Activated T-helper 2 cell treated with anti-CD3 and anti-CD28 coated beads, Interferon-gamma antibody, Interleukin-2, Interleukin-4, amounts not matched to agents 10 μg/mL and 5 μg/mL and 100 μg/mL, durations not matched to agents 14 hours and 24 hours and 36 hours (primary cell): ENCODE measurements at places on chromosomes 11 and 22. TPM values are rescaled to one million over a fixed set of nuclear protein-coding genes. Genes with fewer than 3 reads are reported as not detected.
A peak's percentile ranks its signal among the peaks of the same experiment; 100 is the strongest.

DNA sequence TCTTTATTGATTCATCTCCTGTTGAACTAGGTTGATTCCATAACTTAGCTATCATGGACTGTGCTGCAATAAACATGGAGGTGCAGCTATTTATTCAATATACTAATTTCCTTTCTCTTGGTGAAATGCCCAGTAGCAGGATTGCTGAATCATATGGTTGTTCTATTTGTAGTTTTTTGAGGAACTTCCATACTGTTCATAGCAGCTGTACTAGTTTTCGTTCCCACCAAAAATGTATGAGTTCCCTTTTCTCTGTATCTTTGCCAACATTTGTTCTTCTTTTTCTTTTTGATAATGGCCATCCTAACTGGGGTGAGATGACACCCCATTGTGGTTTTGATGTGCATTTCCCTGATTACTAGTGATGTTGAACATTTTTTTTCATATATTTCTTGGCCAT is 87.2 kb upstream of the NAV2 start:
- no peak overlapping the region for H3K27ac ChIP-seq
- no peak overlapping the region for H3K4me3 ChIP-seq
- H3K27me3 ChIP-seq = no peaks in the 10 kb centered on the region
- no peak for DNase-seq

DNA sequence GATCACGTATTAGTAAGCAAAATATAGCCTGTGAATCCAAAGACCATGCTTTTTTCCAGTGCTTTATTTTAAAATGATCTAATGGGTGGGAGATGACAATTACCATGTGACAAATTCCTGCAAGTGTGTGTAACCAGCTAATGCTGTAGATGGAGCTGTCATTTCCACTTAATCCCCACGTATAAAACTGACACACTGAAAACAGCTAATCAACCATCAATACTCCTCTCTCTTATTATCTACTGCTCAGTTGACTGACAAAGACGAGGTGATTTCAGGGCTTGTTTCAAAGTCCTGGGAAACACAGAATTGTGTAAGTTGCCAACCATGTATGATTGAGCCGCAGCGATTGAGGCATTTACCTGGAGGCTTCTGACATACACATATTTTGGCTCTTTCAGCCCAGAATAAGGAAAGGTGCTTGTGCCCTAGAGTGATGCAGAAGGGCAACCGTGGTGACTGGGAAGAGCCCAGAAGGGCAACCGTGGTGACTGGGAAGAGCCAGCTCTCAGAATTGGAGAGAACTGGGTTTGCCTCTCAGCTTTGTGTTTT is 9.7 kb downstream of the SLN start:
- DNase-seq = no peak
- H3K27ac ChIP-seq = no peak overlapping the region
- no peaks in the 10 kb centered on the region for H3K4me1 ChIP-seq
- no peak overlapping the region for H3K4me3 ChIP-seq
- H3K27me3 ChIP-seq = peaks cover 6% of the 10 kb centered on the region

GRCh38 chr11:88523386-88524071 is 186.0 kb upstream of the CTSC start:
- DNase-seq = no peak
- H3K36me3 ChIP-seq = no peaks in the 10 kb centered on the region
- H3K27ac ChIP-seq = no peak overlapping the region
- no peak overlapping the region for H3K4me3 ChIP-seq
- no peaks in the 10 kb centered on the region for H3K4me1 ChIP-seq

DNA sequence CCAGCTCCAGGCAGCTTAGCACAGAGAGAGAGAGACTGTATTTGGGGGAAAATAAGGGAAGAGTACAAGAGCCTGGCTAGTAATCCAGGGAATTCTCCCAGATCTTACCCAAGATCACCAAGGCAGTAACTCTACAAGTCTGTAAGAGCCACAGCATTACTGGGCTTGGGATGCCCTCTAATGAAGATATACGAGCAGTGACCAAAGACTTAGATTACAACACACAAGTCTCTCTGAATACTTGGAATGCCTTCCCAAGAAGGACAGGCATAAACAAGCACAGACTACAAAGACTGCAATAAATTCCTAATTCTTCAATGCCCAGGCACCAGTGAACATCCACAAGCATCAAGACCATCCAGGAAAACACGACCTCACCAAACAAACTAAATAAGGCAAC is 17.7 kb downstream of the DNAJC24 start:
- DNase-seq = no peak
- no peak overlapping the region for H3K4me3 ChIP-seq

GRCh38 chr11:7079545-7080135 is 9.2 kb upstream of the RBMXL2 start:
- H3K36me3 ChIP-seq = no peaks in the 10 kb centered on the region
- H3K27me3 ChIP-seq = no peaks in the 10 kb centered on the region
- no peak overlapping the region for H3K27ac ChIP-seq
- H3K4me3 ChIP-seq = no peak overlapping the region
- DNase-seq = no peak
- H3K4me1 ChIP-seq = no peaks in the 10 kb centered on the region

DNA sequence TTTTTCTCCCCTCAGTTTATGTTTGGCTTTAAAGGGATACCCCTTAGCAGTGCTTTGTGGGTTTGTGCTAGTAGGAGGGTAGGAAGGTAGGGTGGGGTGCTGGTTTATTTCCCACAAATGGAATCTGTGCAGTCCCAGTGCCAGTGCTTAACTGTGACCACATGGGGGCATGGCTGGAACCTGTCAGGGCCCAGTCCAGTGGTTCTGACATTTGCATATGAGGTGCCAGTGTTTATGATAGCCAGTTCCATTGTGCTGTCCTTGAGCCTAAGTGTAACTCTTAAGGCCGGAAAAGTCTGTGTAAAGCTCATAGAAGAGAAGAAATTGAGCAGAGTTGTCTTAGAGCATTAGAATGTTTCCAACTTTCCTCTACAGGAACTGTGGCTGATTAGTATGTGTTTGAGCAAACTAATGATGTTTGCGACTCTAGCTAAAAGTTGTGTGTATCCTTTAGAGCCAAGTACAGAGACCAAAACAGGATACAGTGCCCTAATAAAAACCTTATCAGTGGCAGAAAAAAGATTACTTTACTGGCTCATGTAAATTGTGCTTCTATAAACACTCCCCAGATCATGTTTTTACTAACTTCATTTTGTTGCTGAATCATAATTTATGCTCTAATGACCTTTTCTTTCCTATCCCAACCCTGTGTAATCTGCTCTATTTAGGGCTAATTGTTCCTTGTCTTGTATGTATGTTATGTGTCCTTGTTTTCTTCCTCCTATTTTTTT is 38.1 kb downstream of the DIXDC1 start:
- H3K4me1 ChIP-seq = peaks cover 10% of the 10 kb centered on the region
- H3K36me3 ChIP-seq = peaks cover 61% of the 10 kb centered on the region
- peaks cover 2% of the 10 kb centered on the region for H3K27me3 ChIP-seq

DNA sequence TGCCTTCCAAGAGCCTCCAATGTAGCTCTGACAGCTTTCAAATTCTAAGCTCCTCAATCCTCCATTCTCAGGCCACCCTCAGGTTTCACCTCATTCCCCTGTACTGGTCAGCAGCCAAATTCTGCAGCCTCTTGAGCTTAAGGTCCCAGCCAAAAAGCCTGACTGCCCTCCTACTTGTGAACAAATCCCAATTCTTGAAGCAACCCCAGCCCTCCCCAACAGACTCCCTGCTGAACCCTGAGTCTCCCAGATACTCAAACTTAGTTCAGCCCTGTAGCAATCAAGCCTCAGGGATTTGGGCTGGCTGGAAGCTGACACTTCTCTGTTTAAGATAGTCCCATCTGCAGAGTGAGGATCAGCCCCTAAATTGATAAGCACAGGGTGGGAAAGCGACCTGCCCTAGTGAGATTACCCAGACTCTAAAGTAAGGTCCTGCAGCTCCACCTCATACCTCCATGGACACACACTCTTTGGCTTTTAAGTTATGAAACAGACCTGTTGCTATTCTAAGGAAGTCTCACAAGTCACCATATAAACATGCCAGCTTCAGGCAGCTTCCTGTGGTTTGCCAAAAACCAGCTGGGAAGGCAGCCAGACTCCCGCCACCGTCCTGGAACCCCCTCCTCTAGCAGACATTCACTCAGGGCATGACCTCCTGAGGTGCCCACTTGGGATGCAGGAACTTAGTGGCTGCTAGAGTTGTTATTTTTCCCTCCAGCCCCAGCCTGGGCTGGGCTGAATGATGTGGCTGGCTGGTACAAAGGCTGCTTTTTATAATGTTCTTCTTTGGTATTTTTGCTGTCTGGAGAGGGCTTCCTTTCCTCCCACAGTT is 82.5 kb upstream of the PICALM start:
- no peaks in the 10 kb centered on the region for H3K27me3 ChIP-seq
- peak overlapping the region; percentile 21 for H3K27ac ChIP-seq
- no peak overlapping the region for H3K4me3 ChIP-seq

DNA sequence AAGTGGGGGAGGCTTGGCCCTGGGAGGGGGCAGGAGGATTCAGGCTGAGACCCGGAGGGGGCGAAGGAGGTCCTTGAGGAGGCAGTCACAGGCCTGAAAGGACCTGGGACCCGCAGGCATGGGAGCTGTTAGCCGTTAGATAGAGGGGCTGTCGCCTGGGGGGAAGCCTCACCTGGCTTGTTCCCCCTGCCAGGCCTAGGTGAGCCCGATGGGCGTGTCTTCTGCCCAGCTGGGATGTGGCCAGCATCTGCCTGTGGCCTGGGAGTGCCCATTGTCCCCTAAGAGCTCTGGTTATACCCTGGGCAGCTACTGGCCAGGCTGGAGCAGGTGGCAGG is 1.8 kb upstream of the DUSP8 start:
- no peak for DNase-seq
- no peak overlapping the region for H3K27ac ChIP-seq
- peaks cover 36% of the 10 kb centered on the region for H3K27me3 ChIP-seq
- no peaks in the 10 kb centered on the region for H3K36me3 ChIP-seq

- H3K27me3 ChIP-seq = no peaks in the 10 kb centered on the region
- H3K36me3 ChIP-seq = peaks cover 4% of the 10 kb centered on the region
- no peak for DNase-seq
- H3K4me1 ChIP-seq = peaks cover 53% of the 10 kb centered on the region
- H3K27ac ChIP-seq = no peak overlapping the region
- H3K4me3 ChIP-seq = no peak overlapping the region
Measured at GRCh38 chr11:128424851-128425285, 162.5 kb downstream of the ETS1 start.

- no peak overlapping the region for H3K4me3 ChIP-seq
- H3K36me3 ChIP-seq = no peaks in the 10 kb centered on the region
- H3K4me1 ChIP-seq = no peaks in the 10 kb centered on the region
- DNase-seq = no peak
- H3K27ac ChIP-seq = no peak overlapping the region
- peaks cover 6% of the 10 kb centered on the region for H3K27me3 ChIP-seq
Measured at GRCh38 chr11:93089474-93090102, 108.2 kb downstream of the SLC36A4 start.

GRCh38 chr11:102912482-102912830 is 37.7 kb upstream of the MMP12 start:
- no peaks in the 10 kb centered on the region for H3K4me1 ChIP-seq
- no peaks in the 10 kb centered on the region for H3K36me3 ChIP-seq
- H3K27me3 ChIP-seq = no peaks in the 10 kb centered on the region

DNA sequence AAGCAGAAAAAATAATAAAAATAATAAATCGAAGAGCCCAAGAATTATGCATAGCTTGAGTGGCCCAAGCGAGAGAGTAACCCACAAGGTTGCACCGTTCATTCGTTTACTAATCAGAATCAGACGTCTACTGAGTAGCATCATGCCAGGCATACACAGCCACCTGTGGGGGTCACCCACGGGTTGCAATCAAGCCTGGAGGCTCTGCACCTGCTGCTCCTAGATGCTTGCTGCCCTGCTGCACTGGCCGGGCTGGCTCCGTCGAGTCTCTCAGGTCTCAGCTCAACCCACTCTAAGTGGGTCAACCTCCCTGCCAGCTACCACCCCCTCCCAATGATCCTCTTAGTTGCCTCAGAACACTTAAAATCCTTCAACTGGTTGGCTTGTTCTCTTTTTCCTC is 2.0 kb upstream of the TESMIN start:
- no peaks in the 10 kb centered on the region for H3K27me3 ChIP-seq
- DNase-seq = no peak
- peaks cover 9% of the 10 kb centered on the region for H3K4me1 ChIP-seq
- H3K36me3 ChIP-seq = peaks cover 13% of the 10 kb centered on the region
- no peak overlapping the region for H3K4me3 ChIP-seq
- no peak overlapping the region for H3K27ac ChIP-seq

DNA sequence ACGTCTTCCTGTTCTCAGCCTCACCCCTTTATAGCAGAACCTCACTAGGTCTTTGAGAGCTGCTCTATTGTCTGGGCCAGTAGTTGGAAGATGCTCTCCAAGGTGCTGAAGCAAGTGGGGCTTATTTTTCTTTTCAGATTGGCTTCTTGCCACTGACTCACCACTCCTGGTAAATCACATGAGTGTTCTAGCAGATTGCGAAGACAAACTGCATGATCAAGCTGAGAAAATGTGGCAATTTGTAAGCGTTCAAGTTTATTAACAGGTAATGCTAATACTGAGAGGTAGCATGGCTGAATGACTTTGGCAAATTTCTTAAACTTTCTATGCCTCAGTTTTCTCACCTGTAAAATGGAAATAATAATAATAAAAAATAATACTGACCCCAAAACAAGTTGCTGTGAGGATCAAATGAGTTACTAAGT is 59.2 kb downstream of the CACNG2 start:
- H3K27me3 ChIP-seq = peaks cover 11% of the 10 kb centered on the region
- H3K4me1 ChIP-seq = no peaks in the 10 kb centered on the region
- no peak overlapping the region for H3K4me3 ChIP-seq
- no peaks in the 10 kb centered on the region for H3K36me3 ChIP-seq
- no peak overlapping the region for H3K27ac ChIP-seq
- peak; percentile 12 for DNase-seq

KREMEN1 gene
- 0.23 and 0.27 TPM in 2 replicates for total RNA-seq

TRIM22 gene
- total RNA-seq = 83.9 and 96.0 TPM in 2 replicates

RNF214 gene
- 22.7 and 25.8 TPM in 2 replicates for total RNA-seq

SLC25A45 gene
- 14.6 and 16.3 TPM in 2 replicates for total RNA-seq

PRODH gene
- total RNA-seq = 0.50 and 0.94 TPM in 2 replicates
